Activated T-cell treated with anti-CD3 and anti-CD28 coated beads, Interleukin-2, amount 50 U/mL, for 72 hours (primary cell): ENCODE measurements at places on chromosomes 3 and 15. TPM values are rescaled to one million over a fixed set of nuclear protein-coding genes. Genes with fewer than 3 reads are reported as not detected.

Gene BCL2A1
- 39.6 TPM for total RNA-seq

Gene IDH2
- 123 TPM for total RNA-seq

Gene LRRC2
- not detected for total RNA-seq

Gene PPP1R14D
- total RNA-seq, result not detected

DNA sequence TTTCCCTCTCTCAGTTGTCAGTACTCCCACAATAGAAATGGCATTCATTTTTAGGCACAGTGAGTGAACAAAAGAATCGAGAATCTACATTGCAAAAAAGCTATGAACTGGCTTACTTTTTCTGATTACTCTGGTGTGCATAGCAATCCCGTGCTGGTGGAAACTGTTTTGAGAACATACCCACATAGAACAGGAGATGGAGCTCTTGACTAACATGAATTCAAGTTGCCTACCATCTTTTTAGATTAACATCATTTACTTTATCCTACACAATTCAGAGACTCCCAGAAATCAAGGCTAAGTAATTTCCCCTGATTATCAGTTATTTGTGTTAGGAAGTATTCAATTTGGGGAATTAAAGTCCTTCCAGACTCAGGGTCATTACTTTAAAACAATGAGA is 326.6 kb downstream of the ARPP21 start:
- DNase-seq, result no peak

- no peak for DNase-seq
Observed at GRCh38 chr3:51751287-51751686, 27.8 kb downstream of the IQCF6 start.

DNA sequence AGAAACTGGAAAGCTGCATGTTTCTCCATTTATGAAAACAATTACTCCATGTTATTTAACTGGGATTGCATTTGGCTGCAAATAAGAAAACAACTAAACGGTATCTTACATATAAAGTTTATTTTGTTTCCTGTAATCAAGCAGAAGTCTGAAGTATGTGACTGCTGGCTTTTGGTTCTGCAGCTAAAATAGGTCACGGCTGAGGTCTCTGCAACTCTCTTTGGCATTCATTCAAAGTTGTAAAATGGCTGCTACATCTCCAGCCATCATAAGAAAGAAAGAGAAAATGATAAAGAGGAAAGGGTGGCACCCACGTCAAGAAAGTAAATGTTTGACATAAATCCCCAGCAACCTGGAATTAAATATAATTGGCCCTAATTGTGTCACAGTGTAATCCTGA is 406.1 kb downstream of the TBC1D5 start:
- no peak for DNase-seq
